H9 (cell line): ENCODE measurements at places on chromosomes 5 and 9. TPM values are rescaled to one million over a fixed set of nuclear protein-coding genes. Genes with fewer than 3 reads are reported as not detected.

The GPRIN1 gene
- total RNA-seq: 10.8 and 12.1 TPM in 2 replicates

The HMMR gene
- 36.2 and 37.9 TPM in 2 replicates for total RNA-seq

The TMEM252 gene
- not detected in 2 replicates for total RNA-seq

The UBTD2 gene
- 39.9 and 42.6 TPM in 2 replicates for total RNA-seq

The IL3 gene
- total RNA-seq: not detected in 2 replicates

The TERT gene
- 13.3 and 15.5 TPM in 2 replicates for total RNA-seq

The CCIN gene
- 0.11 TPM in 1 of 2 replicates, not detected in the other for total RNA-seq

The SUSD1 gene
- total RNA-seq: 7.7 and 8.1 TPM in 2 replicates

The CDH9 gene
- total RNA-seq: 0.61 and 0.79 TPM in 2 replicates

The IRX1 gene
- total RNA-seq: 3.6 and 4.1 TPM in 2 replicates

The CER1 gene
- 22.3 and 24.3 TPM in 2 replicates for total RNA-seq

DNA sequence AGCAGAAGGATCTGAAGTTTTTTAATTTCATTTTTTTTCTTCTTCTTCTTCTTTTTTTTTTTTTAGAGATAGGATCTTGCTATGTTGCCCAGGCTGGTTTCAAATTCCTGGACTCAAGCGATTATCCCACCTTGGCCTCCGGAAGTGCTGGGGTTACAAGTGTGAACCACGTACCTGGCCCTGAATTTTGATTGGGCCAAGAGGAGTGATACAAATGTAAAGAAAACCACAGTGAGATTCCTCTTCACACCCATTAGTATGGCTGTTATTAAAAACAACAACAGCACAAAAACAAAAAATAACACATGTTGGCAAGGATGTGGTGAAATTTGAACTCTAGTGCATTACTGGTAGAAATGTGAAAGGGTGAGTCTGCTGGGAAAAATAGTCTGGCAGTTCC lies 79.1 kb downstream of the KLF4 start:
- H3K4me3 ChIP-seq: no peak overlapping the region
- no peak overlapping the region for H3K27ac ChIP-seq

- H3K4me3 ChIP-seq: no peak overlapping the region
- peaks cover 61% of the 10 kb centered on the region for H3K36me3 ChIP-seq
- H3K27me3 ChIP-seq: no peaks in the 10 kb centered on the region
- no peak for DNase-seq
- no peak overlapping the region for H3K27ac ChIP-seq
These were observed 77.0 kb downstream of the ERCC6L2 start for GRCh38 chr9:95952471-95952870.

GRCh38 chr5:28850320-28850921 lies 1812.0 kb upstream of the CDH9 start:
- H3K36me3 ChIP-seq: no peaks in the 10 kb centered on the region
- no peak for DNase-seq
- no peaks in the 10 kb centered on the region for H3K27me3 ChIP-seq
- H3K4me3 ChIP-seq: no peak overlapping the region

DNA sequence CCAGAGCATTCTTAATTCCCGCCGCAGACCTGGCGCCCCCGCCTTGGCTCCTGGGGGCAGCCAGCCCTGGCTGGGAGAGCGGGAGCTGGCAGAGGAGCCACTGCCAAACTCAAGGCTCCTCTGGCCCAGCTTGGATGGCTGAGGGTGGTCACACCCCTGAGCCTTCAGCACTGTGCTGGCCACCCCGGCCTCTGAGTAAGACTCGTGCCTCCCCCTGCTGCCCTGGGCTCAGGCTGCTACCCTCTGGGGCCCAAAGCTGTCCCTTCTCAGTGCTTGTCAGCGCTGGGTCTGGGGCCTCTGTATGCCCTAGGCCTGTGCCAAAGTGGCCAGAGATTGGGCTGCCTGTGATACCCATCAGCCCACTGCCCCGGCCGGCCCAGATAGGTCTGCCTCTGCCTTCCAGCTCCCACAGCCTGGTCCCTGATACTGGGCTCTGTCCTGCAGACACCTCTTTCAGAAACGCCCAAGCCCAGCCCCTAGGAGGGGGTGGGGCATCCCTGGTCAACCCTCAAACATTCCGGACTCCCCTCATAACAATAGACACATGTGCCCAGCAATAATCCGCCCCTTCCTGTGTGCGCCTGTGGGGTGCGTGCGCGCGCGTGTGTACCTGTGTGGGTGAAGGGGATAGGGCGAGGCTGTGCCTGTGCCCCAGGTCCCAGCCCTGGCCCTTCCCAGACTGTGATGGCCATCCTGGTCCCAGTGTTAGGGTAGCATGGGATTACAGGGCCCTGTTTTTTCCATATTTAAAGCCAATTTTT lies 4.4 kb upstream of the PRR7 start:
- no peak for DNase-seq
- H3K4me3 ChIP-seq: no peak overlapping the region; the same call in 2 of the 3 replicates
- no peak overlapping the region for H3K27ac ChIP-seq
- peaks cover 40% of the 10 kb centered on the region for H3K36me3 ChIP-seq

GRCh38 chr9:135082536-135082935 lies 4.9 kb upstream of the OLFM1 start:
- H3K4me1 ChIP-seq: no peaks in the 10 kb centered on the region
- no peak for DNase-seq
- H3K27me3 ChIP-seq: no peaks in the 10 kb centered on the region
- no peak overlapping the region for H3K4me3 ChIP-seq
- no peaks in the 10 kb centered on the region for H3K36me3 ChIP-seq
- H3K27ac ChIP-seq: no peak overlapping the region

GRCh38 chr9:79661886-79662536 lies 90.2 kb downstream of the TLE4 start:
- peak overlapping the region; percentile 48 for H3K27ac ChIP-seq
- H3K4me1 ChIP-seq: peaks cover 17% of the 10 kb centered on the region
- H3K36me3 ChIP-seq: peaks cover 3% of the 10 kb centered on the region
- DNase-seq: no peak
- no peaks in the 10 kb centered on the region for H3K27me3 ChIP-seq

GRCh38 chr5:116468583-116468982 lies 106.0 kb downstream of the SEMA6A start:
- H3K27me3 ChIP-seq: no peaks in the 10 kb centered on the region
- H3K36me3 ChIP-seq: peaks cover 99% of the 10 kb centered on the region
- H3K27ac ChIP-seq: no peak overlapping the region
- no peaks in the 10 kb centered on the region for H3K4me1 ChIP-seq
- DNase-seq: no peak
- no peak overlapping the region for H3K4me3 ChIP-seq

- H3K4me1 ChIP-seq: peaks cover 3% of the 10 kb centered on the region; the same call in 1 of the 2 replicates
- DNase-seq: no peak
- no peaks in the 10 kb centered on the region for H3K36me3 ChIP-seq
These were observed 60.8 kb downstream of the TTLL11 start for GRCh38 chr9:122032346-122032745.

GRCh38 chr5:119876522-119876921 lies 247.2 kb downstream of the FAM170A start:
- DNase-seq: no peak
- no peaks in the 10 kb centered on the region for H3K36me3 ChIP-seq
- no peaks in the 10 kb centered on the region for H3K27me3 ChIP-seq
- no peaks in the 10 kb centered on the region; the same call in 1 of the 2 replicates for H3K4me1 ChIP-seq

- H3K36me3 ChIP-seq: no peaks in the 10 kb centered on the region
- no peaks in the 10 kb centered on the region for H3K27me3 ChIP-seq
- no peak for DNase-seq
- H3K27ac ChIP-seq: no peak overlapping the region
- H3K4me1 ChIP-seq: no peaks in the 10 kb centered on the region
These were observed 28.1 kb upstream of the SPINK4 start for GRCh38 chr9:33211695-33212393.

DNA sequence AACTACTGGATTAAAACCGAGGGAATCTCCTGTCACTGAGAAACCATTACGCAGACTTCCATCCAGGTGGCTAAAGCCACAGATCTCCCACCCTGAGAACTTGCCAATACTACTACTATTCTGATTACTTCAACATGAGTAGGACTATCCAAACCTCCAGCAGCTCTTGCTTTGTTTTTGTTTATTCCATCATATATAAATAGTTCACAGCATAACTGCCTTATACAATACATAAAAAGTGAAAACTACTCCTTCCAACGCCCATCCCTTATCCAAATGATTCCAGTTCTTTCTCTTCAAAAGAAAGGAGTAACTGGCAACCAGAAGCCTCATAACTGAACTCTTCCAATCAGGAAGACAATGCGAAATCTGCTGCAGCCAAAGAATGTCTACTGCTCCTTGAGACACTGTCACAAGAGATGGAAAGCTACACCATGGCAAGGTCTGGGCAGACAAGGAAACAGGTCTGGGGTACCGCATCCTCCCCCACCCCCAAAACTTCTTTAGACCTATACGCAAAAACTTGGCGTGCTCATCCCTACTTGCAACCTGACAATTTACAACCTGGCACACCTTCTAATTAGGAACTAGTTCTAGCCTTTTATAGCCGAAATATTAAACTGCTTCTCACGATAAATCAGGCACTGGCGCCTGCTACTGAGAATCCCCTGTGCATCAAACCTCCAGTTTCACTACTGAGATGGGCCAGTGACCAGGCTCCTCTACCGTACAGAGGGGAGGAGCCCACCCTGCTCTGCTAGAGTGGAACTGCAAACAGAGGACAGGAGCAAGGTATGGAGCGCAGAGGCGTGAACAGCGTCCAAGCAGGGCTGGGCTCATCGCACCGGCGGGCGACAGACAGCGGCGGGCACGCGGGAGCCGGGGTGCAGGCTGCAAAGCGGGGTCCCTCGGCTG lies 986 bp downstream of the PLPP1 start:
- peak; percentile 56 for DNase-seq
- no peaks in the 10 kb centered on the region for H3K36me3 ChIP-seq
- no peaks in the 10 kb centered on the region for H3K27me3 ChIP-seq
- no peaks in the 10 kb centered on the region; the same call in 1 of the 2 replicates for H3K4me1 ChIP-seq

- no peak for DNase-seq
- H3K27me3 ChIP-seq: no peaks in the 10 kb centered on the region
These were observed 13.8 kb upstream of the CCL28 start for GRCh38 chr5:43425983-43426382.

GRCh38 chr9:105295986-105296385 lies 51.5 kb downstream of the SLC44A1 start:
- DNase-seq: no peak
- H3K36me3 ChIP-seq: peaks cover 10% of the 10 kb centered on the region
- H3K4me1 ChIP-seq: peaks cover 10% of the 10 kb centered on the region
- no peaks in the 10 kb centered on the region for H3K27me3 ChIP-seq

- H3K4me3 ChIP-seq: no peak overlapping the region
- H3K36me3 ChIP-seq: peaks cover 1% of the 10 kb centered on the region; the same call in 1 of the 2 replicates
- no peak overlapping the region for H3K27ac ChIP-seq
These were observed 419.7 kb downstream of the CHSY3 start for GRCh38 chr5:130323804-130324454.

DNA sequence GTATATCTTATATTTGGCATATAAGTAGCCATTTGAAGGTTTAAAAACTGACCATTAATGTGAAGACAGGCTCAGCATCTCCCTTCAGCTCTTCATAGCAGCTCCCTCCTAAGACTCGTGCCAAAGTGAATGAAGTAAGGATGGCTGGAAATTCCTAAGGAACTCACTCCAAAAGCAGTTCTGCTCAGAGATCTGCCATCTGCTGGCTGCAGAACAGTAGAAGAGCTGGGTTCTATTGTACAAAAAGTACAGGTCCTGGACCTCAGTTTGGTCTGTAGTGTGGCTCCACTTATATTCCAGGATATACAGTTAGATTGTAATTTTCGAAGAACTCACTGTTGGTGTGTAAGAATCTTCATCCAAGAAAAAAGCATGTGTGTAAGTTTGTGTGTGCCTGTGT lies 104.9 kb upstream of the RUSC2 start:
- H3K4me1 ChIP-seq: no peaks in the 10 kb centered on the region
- no peak overlapping the region for H3K27ac ChIP-seq
- no peaks in the 10 kb centered on the region for H3K27me3 ChIP-seq
- no peak overlapping the region for H3K4me3 ChIP-seq
- peaks cover 32% of the 10 kb centered on the region for H3K36me3 ChIP-seq
- DNase-seq: no peak

- no peaks in the 10 kb centered on the region for H3K27me3 ChIP-seq
- no peaks in the 10 kb centered on the region for H3K36me3 ChIP-seq
- no peaks in the 10 kb centered on the region for H3K4me1 ChIP-seq
These were observed 61.9 kb downstream of the PGM5 start for GRCh38 chr9:68418259-68418845.

DNA sequence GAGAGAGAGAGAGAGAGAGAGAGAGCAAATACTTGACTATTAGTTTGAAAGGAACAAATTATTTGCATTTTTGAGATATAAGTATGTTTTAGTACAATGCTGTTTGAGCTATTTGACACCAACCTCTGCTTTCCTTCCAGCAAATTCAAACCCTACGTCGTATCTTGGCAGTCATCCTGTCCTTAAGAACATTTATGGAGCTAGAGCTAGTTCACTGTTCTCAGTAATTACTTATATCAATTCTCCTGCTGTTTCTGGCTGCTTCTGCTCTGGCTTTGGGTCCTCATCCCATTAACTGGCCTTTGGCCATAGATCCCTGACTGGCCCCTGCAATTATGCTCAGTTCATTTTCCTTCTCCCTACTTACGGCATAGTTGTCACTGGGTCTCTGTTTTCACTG lies 19.9 kb upstream of the ERAP2 start:
- H3K4me3 ChIP-seq: no peak overlapping the region
- H3K36me3 ChIP-seq: no peaks in the 10 kb centered on the region
- H3K27ac ChIP-seq: no peak overlapping the region
- H3K27me3 ChIP-seq: no peaks in the 10 kb centered on the region
- no peak for DNase-seq

DNA sequence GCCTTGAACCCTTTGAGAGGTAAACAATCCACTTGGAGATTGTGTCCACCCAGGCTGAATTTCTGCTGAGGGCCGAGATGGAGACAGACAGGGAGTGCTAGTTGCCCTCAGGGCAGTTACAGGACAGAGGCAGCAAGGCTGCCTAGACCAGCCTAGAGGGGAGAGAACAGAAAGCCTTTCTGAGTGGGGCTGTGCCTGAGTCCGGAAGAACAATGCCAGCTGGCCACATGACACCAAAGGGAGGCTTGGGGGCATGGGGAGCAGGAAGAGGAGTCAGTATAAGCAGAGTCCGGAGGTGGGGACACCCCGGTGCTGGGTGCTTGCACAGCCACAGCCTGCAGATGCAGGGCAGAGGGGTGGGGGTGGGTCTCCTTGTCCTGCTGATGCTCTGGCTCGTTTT lies 145.7 kb downstream of the CFAP90 start:
- no peak overlapping the region for H3K4me3 ChIP-seq
- H3K27ac ChIP-seq: no peak overlapping the region
- H3K27me3 ChIP-seq: no peaks in the 10 kb centered on the region
- no peaks in the 10 kb centered on the region; the same call in 1 of the 2 replicates for H3K4me1 ChIP-seq
- peak; percentile 42 for DNase-seq

- H3K4me1 ChIP-seq: peaks cover 2% of the 10 kb centered on the region; the same call in 1 of the 2 replicates
- H3K4me3 ChIP-seq: no peak overlapping the region
- no peak for DNase-seq
- H3K36me3 ChIP-seq: no peaks in the 10 kb centered on the region
- no peaks in the 10 kb centered on the region for H3K27me3 ChIP-seq
- H3K27ac ChIP-seq: no peak overlapping the region
These were observed 93.4 kb upstream of the KIF2A start for GRCh38 chr5:62212648-62213047.
